ENCODE measurements at places on chromosomes 6 and 20.

- no peak for DNase-seq
Measured at GRCh38 chr6:140385679-140386078, 1011.2 kb upstream of the CITED2 start.

DNA sequence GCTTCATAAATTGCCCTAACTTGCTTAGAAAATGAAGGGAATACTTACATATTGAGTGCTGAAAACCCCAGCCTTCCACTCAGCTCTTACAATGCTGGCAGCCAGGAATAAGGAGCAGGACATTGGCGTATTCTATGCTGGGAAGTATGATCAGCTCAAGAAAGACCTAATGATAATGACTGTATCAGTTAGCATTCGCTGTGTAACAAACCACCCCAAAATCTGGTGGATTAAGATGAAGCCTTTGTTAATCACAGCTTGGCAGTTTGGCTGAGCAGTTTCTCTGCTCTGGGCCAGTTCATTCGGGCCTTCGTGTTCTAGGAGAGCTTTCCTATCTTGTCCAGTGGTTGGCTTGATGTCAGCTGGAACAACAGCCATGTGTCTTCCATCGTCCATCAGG, 33.4 kb upstream of the TUBB2A start:
- no peak for DNase-seq

DNA sequence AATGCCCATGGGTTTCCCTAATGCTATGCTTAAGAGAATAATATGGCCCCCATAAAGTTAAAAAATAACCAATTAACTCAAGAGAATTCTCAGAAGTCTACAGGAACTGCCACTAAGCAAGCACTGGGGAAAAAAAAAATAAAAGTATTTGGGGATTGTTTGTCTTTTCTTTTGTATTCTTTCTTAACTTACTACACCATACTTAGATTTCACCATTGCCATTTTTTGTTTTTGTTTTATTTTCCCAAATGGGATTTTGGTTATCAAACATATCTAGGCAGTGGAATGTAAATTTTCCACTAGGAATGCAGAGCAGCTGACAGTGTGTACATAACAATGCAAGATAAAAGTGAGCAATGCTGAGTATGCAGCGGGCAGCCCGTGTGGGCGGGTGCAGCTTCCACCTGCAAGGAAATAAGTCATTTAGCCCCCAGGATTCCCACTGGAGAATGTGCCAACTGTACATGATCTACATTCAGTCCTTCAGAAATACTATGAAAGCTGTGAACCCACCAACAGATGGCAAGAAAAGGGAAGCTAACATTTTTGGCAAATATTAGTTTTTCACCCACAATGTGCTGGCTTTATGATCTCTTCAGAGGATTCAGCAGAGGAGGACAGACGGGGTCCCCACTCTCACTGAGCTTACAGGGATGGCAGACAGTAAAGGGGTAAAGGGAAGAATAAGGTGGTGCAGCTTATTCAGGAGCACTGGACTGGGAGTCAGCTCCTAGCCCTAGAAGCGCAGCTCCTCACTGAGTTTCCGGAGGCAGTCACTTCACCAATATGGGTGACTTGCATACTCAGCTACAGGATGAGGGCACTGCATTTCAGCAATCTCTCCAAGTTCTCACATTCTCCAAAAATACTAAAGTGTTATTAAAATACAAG, 44.4 kb downstream of the DCDC2 start:
- DNase-seq, result no peak

GRCh38 chr20:63497138-63497945, 1.5 kb downstream of the EEF1A2 start:
- no peak for DNase-seq

DNA sequence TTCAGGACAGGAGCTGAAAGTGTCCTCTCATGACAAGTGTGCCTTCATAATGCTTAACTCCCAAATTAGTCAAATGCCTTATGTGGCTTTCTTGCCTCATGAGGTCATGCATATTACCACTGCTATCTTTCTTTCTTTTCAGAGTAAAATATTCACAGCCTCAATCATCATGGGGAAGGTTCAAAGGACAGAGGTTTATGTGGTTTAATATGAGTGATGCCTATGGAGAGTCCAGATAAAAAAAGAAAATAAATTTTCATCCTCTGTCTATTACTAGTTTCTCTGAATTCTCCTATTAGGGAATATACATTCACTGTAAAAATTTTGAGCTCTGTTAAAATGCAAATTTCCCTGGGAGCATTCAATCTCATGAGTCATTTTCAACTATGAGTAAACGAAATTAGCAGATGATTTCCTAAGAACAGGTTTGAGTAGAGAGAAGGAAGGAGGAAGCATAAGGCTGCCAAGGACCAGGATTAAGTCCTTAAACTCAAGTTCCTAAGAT, 396.9 kb upstream of the ADGRB3 start:
- DNase-seq, result no peak

GRCh38 chr20:37615340-37616109, 78.3 kb upstream of the CTNNBL1 start:
- peak; percentile 3 for DNase-seq

DNA sequence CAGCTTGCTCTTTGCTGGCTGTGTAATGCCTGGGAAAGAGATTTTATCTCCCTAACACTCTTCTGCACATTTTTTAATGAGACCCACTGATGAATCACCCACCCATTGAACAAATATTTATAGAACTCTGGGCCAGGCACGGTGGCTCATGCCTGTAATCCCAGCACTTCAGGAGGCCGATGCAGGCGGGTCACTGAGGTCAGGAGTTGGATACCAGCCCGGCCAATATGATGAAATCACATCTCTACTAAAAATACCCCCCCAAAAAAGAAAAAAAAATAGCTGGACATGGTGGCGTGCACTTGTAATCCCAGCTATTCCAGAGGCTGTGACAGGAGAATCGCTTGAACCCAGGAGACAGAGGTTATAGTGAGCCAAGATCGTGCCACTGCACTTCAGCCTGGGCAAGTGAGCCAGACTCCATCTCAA, 82.1 kb upstream of the SIRPA start:
- DNase-seq, result no peak

DNA sequence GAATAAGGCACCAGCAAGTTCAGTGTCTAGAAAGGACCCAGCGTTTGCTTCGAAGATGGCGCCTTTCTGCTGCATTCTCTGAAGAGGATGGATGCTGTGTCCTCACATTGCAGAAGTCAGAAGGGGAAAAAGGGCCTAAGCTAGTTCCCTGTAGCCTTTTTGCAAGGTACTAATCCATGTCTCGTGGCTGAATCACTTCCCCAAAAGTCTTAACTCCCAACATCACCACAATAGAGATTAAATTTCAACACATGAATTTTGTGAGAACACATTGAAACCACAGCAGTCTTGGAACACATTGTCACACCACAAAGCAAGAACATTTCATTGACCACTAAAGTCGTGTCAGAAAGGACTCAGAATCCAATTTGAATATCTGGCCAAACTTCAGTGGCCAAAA, 42.1 kb downstream of the KLHL31 start:
- no peak for DNase-seq

- no peak for DNase-seq
Measured at GRCh38 chr6:67450641-67451040, 1184.4 kb upstream of the ADGRB3 start.

- DNase-seq, result no peak
Measured at GRCh38 chr6:5090603-5091002, 5.5 kb downstream of the PPP1R3G start.

DNA sequence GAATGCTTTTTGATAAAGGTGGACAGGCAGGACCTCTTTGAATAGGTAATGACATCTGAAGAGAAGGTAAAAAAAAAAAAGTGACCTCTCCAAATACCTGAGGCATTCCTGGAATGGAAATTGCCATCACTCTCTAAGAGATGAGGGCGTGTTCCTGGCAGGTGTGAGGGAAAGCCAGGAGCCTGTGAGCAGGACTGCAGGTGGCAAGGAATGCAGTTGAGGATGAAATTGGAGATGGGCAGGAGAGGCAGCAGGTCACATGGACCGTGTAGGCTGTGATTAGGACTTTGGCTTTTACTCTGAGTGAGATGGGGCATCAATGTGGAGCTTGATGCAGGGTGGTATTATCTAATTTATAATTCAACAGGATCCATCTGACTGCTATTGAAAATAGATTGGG, 227.4 kb downstream of the LRFN2 start:
- DNase-seq, result peak; percentile 88

- DNase-seq, result no peak
Measured at GRCh38 chr6:150991487-150991886, 126.0 kb downstream of the MTHFD1L start.

DNA sequence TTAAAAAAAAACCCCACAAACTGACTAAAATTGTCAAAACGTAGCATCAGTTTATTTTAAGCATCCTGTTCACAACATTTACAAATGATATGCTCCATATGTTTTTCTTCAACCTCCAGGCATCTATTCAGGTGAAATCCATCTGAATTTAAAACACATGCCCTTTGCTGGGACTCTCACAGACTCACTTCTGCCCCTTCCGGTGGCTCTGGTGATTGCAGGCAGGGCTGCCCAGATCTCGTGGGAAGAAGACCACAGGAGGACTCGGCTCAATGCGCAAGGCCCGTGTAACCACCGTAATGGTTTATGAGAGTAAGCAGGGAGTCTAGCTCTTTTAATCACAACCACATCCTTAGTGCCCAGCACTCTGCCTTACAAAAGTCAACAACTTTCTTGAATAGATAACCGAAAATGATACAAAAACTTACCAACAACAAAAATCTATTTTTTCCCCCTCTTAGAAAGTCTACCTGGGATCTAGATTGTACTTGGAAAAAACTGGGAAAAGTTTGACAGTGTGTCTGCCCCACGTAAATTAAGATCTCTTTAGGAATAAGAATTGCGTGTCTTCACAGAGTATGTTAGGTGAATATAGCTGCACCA, 139.1 kb downstream of the KIF16B start:
- no peak for DNase-seq

GRCh38 chr20:57690525-57690924, 19.3 kb downstream of the PMEPA1 start:
- no peak for DNase-seq

- no peak for DNase-seq
Measured at GRCh38 chr6:77231438-77232305, 231.6 kb downstream of the HTR1B start.

DNA sequence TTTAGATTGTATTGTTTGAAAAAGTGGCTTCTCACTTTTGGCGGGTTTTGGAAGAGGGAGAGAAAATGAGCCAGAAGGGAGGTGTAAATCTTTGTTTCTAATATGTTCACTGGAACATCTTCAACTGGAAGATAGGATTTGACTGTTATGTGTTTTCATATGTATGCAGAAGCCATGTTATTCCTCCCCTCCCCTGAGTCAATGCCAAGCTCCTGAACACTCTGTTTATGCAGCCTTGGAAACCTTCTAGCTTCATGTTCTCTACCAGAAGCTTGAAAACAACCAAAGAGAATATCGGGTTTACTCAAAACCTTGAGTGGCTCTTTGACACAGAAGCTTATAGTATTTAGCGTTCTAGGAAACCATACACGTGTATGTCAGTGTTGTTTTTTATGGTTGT, 279.1 kb downstream of the PRL start:
- peak; percentile 46 for DNase-seq

- DNase-seq, result no peak
Measured at GRCh38 chr6:158707120-158707820, 57.4 kb downstream of the SYTL3 start.

DNA sequence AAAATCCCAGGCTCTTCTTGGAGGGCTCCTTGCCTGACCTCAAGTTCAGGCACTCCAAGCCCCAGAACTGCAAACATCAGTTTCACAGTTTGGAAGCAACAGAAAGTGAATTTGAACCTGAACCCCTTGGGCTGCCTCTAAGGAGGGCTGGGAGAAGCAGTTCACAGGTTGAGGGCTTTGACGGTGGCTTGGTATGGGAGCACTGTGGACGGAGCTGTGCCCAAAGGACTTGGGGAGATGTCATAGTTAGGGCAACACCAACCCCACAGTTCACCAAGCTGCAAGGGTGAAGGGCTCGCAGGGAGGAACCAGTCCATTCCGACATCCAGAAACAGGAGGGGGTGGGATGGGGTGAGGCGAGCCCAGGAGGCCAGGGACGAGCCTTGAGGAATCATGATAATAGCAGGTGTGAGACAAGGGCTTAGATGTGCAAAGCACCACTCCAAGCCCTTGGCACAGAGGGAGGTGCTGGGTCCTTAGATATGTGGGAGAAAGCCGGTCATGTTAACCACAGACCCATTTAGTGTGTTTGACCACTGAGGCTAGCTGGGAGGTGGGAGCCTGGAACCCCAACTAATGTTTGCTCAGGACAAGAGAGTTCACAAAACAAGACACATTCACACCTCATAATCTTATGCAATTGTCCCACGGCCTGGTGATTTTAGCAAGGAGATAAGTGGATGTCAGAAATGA, 4.3 kb downstream of the CEBPB start:
- DNase-seq, result no peak

- no peak for DNase-seq
Measured at GRCh38 chr6:113048741-113049140, 701.6 kb downstream of the RFPL4B start.

GRCh38 chr20:37382482-37383120, 36.7 kb downstream of the SRC start:
- no peak for DNase-seq

DNA sequence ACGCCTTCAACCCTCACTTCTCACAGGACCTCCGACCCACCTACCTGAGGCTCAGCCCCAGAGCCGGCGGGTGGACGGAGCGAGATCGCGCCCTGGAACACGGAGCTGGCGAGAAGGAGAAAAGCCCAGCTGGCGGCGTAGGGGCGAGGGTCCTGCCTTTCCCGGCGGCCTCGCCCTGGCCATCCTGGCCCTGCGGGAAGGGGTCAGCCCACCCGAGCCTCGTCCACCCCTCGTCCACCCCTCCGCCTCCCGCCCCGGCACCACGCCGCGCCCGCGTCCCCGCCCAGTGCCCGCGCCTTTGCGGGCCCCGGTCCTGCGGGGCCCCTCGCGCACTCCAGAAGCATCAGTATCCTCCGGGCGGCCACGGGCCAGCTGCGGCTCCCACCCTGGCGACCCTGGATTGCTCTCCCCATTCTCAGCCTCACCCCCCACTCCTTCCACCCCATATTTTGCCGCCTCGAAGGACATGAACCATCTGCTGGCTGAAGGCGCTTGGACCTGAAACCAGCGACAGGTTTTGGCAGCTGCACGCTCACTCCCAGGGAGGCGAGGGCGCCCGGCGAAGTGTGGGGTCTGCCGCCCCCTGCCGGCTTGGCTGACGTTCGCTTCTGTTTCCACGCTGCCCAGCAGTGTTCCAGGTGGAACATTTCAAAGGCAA, 65.1 kb downstream of the PLG start:
- DNase-seq, result no peak
